ENCODE measurements at places on chromosomes 7 and 10.
A peak's percentile ranks its signal among the peaks of the same experiment; 100 is the strongest.

GRCh38 chr7:101058355-101058754 is 26.9 kb upstream of the TRIM56 start:
- peak; percentile 64 for DNase-seq

GRCh38 chr7:149224352-149224751 is 15.1 kb upstream of the ZNF212 start:
- DNase-seq: no peak

DNA sequence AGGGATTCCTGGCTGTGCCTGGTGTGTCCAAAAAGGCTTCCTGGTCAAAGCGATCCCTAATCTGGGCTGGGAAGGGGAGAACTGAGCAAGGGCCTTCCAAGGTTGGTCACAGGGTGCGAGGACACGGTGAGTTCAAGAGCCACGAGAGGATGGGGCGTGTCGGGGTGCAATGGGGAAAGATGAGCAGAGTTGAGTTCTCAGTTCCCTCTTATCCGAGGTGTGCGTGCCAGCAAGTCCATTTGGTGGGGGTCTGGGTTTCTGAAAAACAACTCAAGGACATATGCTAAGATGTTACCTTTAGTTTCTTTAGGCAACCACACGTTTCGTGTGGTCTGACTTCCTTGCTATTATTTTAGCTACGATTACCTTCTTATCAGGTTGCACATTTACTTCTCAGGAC is 1.3 kb downstream of the ZNF775 start:
- DNase-seq: no peak

DNA sequence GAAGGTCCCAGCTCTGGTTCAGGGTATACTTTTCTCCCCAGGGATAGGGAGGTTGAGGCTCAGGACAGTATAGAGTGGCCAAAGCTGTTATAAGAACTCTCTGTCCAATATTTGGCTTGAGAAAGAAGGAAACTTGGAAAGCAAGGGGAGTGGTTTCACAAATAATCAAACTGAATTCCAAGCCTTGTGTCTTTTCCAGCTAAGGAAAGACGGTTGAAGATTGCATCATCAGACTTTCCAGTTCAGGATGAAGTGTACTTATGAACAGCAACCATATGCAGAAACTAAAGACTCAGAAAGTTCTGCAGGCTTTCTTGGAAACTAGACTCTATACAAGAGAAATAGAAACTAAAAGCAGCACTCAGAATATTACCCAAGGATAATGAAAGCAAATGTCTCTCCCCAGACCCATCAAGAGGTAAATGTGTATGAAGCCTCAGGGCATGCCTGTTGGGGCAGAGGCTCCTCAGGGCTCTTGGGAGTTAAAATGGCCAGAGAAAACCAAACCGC is 46.4 kb downstream of the RAMP3 start:
- peak; percentile 46 for DNase-seq

DNA sequence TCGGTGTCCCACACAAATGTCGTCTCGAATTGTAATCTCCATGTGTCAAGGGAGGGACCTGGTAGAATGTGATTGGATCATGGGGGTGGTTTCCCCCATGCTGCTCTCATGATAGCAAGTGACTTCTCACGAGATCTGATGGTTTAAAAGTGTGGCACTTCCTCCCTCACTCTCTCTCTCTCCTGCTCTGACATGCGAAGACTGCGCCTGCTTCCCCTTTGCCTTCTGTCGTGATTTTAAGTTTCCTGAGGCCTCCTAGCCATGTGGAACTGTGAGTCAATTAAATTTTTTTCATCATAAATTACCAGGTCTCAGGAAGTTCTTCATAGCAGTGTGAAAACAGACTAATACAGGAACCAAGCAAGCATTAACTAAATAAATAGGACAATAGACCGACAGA is 229.1 kb downstream of the GFRA1 start:
- DNase-seq: no peak

- DNase-seq: no peak
These were observed 12.3 kb upstream of the IFT22 start for GRCh38 chr7:101333912-101334311.

DNA sequence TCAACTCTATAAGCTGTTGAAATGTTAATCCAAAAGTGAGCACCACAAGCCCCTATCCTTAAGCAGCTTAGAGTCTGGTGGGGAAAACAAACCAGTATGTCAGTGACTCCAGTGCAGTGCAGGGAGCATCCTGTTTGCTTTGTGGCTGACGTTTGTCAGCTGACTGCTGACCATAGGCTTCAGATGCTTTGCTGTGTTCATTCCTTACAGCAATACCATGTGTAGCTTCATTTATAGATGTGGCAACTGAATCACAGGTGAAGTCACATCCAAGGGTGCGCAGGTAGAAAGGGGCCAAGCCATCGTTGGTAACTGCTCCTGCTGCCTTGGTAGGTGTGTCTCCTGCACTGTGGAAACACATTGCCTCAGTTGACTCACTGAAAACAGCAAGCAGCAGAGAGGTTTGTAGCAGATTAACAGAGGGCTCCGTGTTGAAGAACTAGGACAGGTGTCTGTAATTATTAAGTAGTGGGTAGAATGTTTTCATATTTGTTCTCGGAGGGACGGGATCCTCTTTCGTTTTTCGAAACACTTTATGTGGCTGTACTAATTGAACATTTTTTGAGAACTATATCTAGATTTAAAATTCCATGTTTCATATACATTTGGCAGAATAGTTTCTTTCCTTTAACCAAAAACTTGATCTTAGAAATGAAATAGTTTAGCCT is 2.0 kb downstream of the INSIG1 start:
- peak; percentile 7 for DNase-seq

GRCh38 chr7:25787336-25787735 is 364.7 kb upstream of the NFE2L3 start:
- DNase-seq: no peak

GRCh38 chr7:106552645-106553445 is 108.1 kb downstream of the CCDC71L start:
- DNase-seq: no peak

DNA sequence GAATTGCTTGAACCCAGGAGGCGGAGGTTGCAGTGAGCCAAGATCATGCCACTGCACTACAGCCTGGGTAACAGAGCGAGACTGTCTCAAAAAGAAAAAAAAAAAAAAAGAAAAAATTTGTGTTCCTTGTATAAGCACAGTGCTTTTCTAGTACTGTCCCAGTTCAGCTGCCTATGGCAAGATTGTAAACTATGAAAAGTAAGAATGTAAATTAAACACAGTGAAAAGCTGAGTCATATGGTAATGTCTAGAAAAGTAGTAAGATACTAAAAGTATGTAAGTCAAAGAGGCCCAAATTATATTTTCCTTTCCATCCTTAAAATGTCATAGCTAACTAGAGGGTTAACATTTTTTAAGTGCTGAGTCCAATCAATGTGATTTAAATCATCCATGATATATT is 42.8 kb downstream of the RBM20 start:
- DNase-seq: no peak

DNA sequence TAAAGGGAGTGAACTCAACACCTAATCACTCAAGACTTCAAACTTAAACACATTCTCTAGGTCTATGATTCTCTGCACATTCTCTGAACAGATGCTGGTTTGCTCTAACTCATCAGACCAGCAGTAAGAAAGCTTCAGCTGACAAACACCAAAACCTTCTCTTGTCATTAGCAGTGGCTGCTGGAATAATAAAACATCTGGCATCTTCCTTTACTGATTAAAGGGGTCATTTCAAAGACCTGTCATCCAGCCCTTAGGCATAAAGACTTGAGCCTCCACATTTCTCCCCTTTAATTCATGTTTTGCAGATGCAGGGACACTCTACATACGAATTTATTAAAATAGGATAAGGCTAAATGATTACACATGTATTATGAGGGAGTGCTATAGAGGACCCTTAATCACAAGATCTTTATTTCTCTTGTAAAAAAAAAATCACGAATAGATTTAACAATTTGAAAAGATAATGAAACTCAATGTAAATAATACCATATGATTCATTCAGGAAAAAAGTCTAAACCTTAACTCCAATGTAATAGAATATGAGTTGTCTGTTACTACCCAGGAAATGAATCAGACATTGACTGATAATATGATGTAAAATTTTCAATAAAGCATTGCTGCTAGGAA is 152.4 kb upstream of the GNAI1 start:
- DNase-seq: peak; percentile 47

GRCh38 chr10:6178581-6178980 is 24.2 kb upstream of the PFKFB3 start:
- DNase-seq: no peak

- DNase-seq: peak; percentile 47
These were observed 68.5 kb downstream of the CTBP2 start for GRCh38 chr10:125091891-125092290.

DNA sequence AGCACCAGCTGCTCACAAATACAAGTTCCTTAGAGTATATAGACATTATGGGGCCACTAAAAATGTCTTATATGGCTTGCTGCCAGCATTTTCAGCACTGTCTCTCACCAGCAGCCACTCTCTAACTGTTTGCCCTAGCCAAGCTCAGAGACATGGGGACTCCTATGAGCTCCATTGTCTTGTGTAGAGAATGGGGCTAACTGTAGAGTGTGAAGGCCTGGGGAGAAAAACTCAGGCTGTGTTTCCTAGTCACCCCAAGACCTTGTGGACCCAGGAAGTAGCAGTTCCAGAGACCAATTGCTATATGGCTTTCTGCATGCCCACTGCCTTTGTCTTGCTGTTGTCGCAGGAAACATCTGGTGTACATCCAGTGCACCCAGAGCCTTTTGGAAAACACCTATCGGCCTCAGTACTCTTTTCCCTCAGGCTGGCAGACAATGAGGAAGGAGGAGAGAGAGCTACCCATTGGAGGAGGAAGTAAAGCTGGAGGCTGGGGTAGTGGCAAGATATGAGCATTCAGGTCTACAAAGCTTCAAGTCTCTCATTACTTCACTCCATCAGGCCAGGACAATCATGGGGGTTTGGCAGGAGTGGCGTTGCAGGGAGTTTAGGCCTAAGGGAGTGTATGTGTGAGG is 28.4 kb downstream of the ENTPD1 start:
- no peak for DNase-seq

DNA sequence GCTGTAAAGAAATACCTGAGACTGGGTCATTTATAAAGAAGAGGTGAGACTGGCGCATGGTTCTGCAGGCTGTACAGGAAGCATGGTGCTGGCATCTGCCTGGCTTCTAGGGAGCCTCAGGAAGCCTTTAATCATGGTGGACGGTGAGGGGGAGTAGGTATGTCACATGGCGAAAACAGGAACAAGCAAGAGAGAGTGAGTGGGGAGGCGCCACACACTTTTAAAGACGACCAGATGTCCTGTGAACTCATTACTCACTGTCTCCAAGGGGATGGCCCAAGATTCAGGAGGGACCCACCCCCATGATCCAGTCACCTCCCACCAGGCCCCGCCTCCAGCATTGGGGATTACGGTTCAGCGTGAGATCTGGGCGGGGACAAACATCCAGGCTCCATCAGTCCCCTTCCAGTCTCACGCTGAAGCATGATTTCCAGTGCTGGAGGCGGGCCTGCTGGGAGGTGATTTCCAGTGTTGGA is 3.2 kb downstream of the ZNF316 start:
- DNase-seq: peak; percentile 57

DNA sequence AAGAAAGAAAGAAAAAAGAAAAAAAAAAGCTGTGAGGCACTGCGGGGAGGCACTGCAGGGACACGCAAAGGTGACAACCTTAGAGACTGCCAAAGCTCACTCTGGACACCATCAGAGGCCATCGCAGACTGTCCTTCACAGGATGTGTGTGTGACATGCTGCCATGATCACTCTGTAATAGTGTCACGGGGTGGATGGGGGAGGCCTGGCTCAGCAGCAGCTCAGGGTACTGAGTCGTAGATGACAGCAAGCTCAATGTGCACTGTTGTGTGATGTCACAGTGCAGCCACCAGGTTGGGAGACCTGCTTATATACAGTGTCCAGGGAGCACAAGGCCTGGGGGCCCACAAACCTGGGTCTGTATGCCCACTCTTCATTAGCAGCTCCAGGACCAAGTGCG is 83.3 kb downstream of the SLIT1 start:
- no peak for DNase-seq

DNA sequence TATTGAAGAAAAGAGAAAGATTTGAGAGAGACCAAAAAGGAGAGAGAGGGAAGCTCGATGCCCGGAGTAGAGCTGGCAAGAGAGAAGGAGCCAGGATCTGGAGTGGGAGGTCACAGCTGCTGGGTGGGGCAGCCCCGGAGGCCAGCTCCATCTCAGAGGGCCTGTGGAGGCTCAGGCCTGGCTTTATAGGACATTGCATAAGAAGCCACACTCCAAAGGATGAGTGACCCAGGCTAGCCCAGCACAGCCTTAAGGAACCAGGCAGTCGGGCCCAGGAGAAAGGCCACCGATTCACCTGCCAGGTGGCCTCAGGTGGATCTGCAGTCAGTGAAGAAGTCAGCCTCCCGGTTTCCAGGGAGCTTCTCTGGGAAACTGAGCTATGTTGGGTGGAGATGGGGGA is 676 bp downstream of the PLAC9 start:
- DNase-seq: no peak

- peak; percentile 38 for DNase-seq
These were observed 80.7 kb downstream of the ZNF365 start for GRCh38 chr10:62454687-62455397.

DNA sequence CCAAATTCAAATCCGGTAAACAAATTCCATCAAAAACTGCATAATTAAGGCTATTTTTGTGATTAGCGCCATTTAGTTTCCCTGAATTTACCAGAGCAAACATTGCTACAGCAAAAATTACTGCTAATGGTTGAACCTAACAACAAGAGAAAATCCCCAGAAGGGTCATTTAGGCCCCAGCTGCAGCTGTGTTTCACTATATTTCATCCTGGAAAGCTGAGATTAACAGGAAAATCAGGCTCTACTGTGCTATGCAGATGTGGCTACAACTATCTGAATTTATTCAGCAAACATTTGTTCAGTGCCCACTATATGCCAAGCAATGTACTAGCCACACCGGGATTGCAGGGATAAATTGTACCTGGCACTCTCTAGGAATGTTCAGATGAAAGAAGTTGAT is 104.0 kb downstream of the PON1 start:
- no peak for DNase-seq

DNA sequence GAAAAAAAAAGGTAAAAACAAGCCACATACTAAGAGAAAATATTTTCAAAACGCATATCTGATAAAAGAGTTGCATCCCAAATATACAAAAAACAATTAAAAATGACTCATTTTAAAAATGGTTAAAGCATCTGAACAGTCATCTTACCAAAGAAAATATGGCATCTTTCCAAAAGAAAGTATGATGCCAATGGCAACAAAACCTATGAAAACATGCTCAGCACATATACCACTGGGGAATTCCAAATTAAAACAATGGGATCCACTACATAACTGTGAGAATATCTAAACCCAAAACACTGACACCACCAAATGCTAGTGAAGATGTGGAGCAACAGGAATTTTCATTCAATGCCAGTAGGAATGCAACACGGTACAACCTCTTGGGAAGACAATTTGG is 39.3 kb downstream of the VSTM2A start:
- DNase-seq: no peak

DNA sequence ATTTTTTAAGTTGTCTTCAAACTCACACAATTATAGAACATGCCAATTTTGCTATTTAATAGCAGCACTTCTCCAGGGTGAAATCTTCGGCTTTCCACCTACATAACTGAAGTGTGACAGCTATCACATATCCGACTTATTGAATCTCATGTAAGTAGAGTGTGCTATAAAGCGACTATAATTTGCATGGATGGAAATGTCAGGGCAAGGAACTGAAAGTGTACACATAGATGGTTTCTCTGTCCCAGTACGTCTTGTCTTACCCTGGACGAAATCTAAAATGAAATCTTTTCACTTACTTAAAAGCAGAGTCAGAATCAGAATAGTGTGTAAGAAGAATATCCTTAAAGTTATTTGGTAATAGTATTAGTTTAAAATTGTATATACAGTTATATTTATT is 132.3 kb downstream of the THSD7A start:
- DNase-seq: no peak

- no peak for DNase-seq
These were observed 12.2 kb upstream of the CHST15 start for GRCh38 chr10:124105594-124105993.

- peak; percentile 73 for DNase-seq
These were observed 17.6 kb downstream of the UNC5B start for GRCh38 chr10:71229726-71230655.
